GOT3 (cell line): ENCODE measurements at places on chromosomes 2 and 18.

- no peak for DNase-seq
Observed at GRCh38 chr2:128549646-128550260, 231.1 kb upstream of the HS6ST1 start.

GRCh38 chr2:193428336-193428818, 1233.6 kb upstream of the TMEFF2 start:
- DNase-seq, result no peak

GRCh38 chr2:43522177-43522576, 73.7 kb downstream of the THADA start:
- no peak for DNase-seq

DNA sequence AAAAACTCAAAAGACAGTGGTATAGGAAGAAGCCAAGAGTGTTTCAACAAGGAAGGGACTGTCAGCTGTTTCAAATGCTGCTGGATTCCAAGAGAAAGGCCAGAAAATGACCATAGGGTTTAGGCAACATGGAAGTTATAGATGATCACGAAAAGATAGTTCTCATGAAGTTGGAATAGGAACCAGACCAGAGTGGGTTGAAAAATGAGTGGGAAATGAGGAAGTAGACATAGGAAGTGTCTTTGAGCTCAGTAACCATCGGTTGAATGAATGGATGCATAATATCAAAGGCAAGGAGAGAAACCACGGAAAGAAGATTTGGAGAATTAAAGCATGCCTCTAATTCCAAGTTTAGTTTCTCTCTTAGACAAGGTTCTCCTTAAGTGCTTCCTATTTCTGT, 1.3 kb downstream of the NCAPH start:
- DNase-seq, result no peak

GRCh38 chr2:101190747-101191516, 39.8 kb upstream of the TBC1D8 start:
- DNase-seq, result no peak

DNA sequence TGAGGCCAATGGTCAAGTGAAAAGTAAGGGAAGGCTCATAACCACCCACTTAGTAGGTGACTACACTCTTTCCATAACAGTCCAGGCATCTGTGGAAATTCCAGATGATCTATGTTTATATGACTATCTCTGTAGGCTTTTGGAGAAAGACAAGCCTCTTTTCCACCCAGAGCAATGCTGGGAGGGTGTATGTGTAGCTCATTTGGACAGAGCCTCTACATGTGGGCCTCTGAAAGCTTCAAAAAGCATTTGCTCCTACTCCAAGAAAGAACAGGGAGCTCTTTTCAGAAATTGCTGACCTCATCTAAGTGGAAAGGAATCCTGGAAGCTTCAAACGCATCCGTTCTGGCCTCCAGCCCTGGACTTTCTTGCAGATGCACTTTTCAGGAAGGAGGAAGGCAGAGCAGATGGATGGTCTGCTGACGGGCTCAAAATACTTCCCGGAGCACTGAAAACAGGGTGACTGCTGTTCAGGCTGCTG, 308.7 kb downstream of the LRATD1 start:
- DNase-seq, result no peak

DNA sequence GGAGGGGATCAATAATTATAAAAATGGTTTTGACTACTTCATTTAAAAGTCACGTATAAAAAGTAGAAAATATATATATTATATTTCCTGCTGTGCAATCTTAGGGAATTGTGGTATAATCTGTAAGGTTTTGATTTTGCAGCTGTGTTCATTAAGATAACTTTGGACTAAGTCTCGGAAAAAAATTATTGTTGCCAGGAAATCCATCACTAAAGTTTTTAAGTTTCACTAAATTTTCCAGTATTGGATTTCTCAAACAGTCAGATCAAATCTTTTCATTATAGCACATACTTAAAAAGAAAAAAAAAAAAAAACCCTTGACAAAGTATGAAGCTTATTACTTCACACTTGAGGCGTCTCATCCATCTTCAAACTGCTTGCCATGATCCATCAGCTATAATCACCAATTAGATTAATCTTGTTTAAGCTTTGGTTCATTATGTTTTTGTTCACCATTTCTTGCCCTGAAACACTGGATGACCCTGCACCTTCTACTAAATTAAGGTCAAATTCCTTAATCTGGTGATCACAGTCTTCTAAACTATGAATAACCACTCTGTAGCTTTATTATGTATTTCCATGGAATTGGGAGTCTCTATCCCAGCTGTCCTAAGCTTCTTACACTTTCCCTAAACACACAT, 326.6 kb upstream of the COL3A1 start:
- DNase-seq, result no peak

DNA sequence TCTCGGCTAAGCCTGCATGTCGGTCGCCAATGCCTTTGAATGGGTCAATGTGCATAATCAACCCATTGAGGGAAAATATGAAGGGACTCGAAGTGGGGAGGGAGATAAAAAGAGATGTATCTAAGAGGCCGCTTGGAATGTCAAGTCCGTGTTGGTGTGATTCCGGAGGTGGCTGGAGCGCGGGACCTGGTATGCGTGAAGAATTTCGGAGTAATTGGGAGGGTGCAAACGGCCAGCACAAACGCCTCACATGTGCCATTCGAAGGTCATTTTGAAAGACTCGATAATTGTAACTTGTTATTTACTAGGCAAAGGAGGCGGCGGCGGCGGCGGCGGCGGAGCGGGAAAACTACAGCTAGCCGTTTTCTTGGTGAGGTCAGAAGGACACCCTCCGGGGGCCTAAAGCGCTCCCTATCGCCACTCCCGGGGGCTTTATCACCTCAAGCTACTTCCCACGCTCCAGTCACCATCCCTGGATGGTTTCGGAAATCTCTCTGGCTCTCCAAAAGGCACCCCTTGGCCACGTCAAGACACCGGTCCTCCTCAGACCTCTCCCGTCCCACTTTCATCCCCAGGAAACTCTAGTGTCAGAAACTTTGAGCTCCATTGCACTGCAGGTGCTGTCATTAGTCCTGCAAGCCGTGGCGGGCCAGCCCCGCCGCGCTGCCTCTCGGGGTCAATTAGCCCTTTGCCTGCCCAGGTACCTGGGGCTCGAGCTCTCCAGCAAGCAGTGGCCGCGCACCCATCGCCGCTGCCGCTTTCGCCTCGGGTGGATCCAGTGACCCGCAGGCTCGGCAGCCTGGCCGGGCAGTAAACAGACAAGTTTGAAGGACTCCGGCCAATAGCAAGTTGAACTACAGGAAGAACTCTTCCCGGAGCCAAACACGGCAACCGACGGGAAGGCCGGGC, 1.5 kb downstream of the ERBB4 start:
- no peak for DNase-seq
